ENCODE measurements at places on chromosomes 12 and 14.

DNA sequence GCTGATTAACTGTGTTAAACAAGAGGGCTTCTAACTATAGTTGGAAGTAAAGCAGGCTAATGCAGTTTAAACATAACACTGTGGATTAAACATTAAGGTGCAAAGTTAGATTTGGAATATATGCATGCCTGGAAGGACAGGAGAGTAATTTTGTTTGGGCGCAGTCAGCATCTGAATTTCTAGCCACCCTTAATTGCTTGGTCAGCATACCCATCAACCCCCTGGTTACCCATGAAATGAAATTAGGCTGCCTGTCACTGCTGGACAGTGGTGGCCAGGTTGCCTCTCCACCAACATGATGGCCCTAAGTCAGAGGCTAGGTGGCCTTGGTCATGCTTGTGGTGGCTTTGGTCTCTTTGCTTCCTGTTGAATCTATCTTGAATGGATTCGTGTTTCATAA, 30.0 kb upstream of the PTPRB start:
- no peak for DNase-seq

DNA sequence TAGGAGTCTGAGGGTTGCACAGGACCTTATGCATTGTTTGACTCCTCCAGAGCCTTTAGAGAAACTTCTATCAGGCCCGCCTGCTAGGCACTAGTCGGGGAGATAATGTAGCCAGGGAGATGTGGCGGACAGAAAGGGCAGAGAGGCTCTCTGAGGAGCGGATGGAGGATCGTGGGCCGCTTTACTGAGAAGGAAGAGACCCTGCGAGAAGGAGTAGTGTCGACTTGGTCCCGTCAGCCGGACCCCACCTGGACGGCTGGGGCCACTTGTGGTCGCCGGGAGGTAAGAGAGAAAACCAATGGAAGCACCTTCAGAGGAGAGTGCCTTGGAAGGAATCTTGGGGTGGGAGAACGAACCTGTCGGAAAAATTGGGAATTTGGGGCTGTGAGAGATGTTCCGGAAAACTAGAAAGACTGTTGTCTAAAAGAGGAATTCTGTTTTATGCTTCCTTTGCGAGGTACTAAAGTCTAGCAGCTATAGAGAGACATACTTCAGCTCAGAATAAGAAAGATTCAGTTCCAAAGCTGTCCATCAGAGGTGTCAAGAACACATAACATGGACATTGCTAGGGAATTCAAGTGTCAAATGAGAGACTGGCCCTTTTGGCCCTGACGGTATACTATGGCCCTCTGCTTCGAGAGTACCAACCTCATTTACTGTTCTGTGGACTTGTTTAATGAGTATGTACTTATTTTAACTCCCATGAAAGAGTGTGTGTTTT, 660 bp upstream of the MCRS1 start:
- DNase-seq, result no peak

DNA sequence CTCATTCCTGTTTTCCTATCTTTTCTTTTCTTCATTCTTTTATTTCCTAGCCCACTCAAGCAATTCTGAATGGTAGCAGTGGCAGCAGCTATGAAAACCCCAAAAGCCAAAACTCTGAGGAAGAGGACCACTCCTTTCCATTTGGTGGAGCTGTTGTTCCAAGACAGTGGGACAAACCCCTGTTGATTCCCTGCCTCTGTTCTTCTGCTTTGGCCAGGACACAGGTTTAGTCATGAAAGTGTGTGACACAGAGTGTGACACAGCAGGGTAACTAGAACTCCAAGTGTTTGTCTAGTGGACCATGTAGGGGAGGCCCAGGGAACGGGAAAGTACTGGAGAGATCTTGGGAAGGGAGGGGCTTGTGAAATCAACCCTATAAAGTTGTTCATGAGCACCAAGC, 71.1 kb downstream of the PTCSC3 start:
- DNase-seq, result no peak

GRCh38 chr14:71716041-71716772, 216.0 kb upstream of the RGS6 start:
- DNase-seq, result no peak

DNA sequence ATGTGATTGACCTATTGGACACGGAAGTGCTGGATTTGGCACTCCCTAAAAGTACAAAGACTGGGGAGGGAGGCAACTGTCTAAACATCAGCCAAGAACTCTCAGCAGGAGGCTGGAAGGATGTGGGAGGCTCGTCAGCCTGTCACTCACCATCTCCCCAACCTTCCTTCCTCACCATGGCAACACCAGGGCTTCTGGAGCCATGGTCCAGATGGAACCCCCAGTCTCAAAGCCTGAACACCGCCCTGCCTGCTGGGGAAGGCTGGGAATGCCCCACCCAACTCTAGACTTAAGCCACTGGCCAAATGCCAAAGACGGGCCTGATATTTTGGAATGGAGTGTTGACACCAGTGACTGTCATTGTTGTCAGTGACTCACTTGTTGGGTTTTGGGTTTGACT, 55.3 kb downstream of the GALNT16 start:
- no peak for DNase-seq

DNA sequence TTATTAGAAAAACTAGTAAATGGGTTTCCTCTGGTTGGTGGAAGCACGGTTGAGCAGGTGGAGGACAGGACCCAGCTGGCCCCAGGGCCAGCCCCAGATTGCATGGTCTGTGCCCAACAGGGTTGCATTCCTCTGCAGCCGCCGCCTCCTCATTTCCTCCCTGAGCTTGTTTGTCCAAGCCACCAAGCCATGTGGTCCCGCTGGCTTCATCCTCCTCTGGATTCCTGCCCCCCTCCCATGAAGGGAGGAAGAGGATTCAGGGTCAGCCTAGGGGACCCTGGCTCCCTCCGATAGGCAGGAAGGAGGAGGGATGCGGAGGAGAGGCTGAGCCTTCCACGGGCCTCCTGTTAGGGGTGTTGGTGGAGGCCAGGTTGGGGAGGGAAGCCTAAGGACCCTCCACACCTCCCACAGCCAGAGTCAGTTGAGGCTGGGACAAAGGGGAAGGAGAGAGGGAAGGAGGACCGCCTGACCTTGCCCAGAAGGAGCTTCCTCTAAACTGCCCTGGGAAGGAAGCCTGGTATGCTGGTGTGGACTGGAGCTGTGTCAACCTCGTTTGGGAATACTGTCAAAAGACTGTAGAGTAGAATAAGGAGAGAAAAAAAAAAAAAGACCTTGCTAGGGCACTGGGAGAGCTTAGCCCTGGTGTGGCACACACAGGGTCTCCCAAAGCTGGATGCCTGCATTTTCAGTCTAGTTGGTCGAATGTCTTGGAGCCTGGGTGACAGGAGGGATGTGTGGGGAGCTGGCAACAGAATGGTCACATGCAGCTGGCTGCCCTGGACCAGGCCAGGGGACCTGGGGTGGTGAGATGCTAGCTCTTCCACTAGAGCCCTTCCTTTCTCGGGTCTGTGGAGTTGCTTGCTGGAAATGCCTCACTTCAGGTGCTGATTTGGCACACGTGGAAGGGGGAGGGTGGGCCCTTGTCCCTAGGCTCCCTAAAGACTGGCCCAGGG, 42.4 kb downstream of the PLEKHG3 start:
- no peak for DNase-seq

DNA sequence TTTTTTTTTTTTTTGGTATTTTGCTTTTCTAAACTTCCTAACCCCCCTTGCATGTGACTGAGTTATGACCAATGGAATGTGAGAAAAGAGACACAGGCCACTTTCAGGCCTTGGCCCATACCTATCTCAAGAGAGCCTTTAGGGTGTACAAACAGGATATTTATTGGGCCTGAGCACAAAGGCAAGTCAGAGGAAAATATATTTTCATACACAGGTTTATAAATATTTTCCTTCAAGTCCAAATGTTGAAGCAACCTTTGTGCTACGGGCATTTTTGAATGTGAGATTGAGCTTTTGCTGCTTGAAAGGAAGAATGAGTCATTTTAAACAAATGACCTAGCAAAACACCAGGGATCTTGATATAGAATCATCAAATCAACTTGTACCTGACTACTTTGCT, 228.6 kb upstream of the E2F7 start:
- DNase-seq, result no peak

- no peak for DNase-seq
Observed at GRCh38 chr12:15538881-15539280, 216.6 kb downstream of the PTPRO start.

DNA sequence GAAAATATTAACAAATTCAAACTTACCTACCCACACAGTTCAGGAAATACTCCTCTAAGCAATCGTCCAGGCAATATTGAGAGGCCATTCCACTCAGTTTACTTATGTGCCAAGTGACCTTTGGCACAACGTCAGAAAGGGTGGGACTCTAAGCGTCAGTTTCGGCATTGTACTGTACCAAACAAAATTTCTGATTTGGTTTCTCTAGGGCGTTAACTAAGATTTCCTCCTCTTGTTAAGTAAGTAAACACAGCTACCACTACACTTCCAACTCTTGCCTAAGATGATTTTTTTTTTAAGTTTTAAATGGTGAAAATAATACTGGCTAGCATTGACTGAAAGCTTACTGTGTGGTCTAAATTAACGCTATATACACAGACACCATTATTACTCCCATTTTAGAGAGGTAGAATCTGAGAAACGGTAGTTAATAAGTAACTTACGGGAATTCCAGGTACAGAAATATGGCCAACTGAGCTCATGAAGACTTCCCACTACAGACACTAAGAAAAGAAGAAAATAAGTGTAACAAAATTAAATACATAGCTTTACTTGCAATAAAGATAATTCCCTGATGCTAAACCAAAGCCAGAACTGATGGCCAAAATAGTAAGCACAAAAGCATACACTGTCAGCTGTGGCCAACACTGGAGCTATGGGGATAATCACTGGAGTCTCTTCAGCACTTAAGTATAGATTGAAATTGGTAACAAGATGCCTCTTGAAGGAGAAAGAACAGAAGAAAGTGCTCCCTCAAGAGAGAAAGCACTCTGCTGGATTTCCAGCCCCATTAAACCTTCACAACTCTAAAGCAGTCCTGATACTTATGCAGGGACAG, 76.1 kb downstream of the EPS8 start:
- DNase-seq, result no peak

DNA sequence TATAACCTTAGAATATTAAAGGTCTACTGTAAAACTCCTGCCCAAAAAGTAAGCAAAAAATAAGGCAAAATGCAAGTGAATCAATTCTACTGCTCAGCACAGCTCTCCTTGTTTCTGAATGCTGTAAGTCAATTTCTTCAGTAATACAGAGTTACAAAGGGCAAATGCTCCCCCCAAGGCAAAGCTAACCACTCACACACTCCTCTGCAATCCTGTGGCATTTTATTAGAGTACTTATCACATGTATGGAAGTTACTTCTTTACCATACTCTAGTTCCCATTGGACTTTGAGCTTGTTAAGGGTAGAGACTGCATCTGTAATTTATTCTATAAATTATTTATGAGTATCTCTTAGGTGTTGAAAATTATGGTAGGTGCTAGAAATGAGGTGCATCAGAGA, 27.2 kb downstream of the SEL1L start:
- no peak for DNase-seq

GRCh38 chr12:127980585-127980984, 286.4 kb upstream of the TMEM132C start:
- DNase-seq, result no peak

GRCh38 chr14:58730792-58731464, 93.2 kb downstream of the DACT1 start:
- DNase-seq, result no peak

- no peak for DNase-seq
Observed at GRCh38 chr12:543114-543451, 83.3 kb downstream of the B4GALNT3 start.

GRCh38 chr14:72254937-72255472, 322.8 kb downstream of the RGS6 start:
- no peak for DNase-seq

DNA sequence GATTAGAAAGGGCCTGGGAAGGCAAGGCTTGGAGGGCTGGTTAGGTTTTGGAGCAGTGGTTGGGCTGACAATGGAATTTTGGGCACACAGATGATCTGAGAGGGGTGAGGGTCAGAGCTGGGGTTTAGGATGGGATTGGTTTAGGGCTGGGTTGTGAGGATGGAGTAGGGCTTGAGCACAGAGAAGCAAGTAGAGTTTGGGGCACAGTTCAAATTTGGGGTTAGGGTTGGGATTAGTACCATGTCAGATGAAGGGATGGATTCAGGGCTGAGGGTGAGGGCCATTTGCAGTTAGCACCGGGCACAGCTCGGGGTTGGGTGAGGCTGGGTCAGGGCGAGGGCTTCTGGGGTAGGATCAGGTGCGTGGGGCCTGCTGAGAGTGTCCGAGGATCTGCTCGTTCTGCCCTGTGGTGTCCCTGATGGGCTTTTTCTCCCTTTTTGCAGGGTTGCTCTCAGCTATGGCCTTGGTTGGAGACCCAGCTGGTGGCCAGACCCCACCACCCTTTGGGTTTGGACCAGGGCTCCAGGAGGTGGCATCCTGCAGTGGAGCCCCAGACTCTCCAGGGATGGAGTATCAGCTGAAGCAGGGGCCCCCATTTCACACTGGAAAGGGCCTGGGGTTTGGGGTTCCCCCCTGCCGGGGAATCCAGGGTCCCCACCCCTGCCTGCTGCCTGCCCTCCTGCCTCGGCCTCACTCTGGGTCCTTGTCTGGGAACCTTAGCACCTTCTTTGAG, 45.6 kb downstream of the KRT80 start:
- DNase-seq, result no peak
